ENCODE measurements at places on chromosomes 11 and 22.

- no peak for DNase-seq
Observed at GRCh38 chr11:88555018-88555828, 217.7 kb upstream of the CTSC start.

GRCh38 chr11:78786086-78786485 lies 211.4 kb upstream of the NARS2 start:
- DNase-seq: no peak

DNA sequence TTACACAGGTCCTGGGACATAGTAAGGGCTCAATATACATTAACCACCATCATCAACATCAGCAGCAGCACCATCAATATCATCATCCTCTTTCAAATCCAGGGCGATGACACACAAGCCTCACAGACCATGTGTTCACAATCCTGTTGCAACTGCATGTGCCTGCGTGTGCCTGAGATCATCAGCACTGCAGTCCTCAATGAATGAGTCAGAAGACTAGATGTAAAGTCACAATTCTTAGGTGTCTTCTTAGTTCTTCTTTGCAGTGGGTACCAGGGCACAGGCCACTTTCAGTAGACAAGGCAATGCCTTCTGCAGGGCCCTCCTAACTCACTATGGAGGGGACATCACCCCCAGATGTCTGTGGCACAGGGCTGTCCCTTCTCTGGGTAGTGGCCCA lies 111.1 kb downstream of the MYO18B start:
- no peak for DNase-seq

GRCh38 chr22:39839917-39840510 lies 53.5 kb downstream of the ENTHD1 start:
- DNase-seq: no peak

DNA sequence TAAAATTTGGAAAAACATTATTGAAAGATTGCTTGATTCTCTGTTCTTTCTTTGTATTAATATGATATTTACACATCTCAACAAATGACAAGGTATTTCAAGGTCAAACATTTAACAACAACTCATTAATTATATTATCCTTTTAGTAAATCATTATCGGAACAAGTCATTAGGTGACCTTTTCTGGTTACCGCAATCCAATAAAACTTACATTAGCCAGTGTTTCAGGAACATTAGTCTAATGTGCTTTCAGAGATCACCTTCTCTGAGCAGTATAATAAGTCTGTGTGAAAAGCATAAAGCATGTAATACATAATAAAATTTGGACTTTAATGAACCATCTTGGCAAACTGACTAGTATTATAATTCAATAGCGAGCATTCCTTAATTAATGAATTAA lies 1466.4 kb downstream of the FAM181B start:
- no peak for DNase-seq

DNA sequence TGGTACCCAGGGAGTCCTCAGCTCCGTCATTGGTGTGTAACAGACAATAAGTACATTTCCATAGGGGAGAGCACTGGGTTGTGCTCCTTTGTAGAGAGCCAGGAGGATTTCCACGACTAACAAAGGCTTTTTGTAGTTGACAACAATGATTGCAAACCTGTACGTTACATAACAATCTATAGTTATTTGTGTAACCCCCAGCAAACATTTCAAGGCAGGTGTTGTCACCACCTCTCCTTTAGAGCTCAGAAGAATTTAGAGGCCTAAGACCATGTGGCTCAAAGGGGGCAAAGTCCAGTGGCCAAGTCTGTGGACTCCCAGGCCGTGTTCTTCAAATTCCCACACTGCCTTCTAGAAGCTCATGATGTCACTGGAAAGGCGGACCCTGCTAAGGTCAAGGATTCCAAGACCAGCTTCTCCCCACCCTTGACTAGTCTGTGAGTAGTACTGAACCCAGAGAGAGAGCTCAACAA lies 15.8 kb downstream of the RPL27A start:
- no peak for DNase-seq

- DNase-seq: no peak
Observed at GRCh38 chr22:31754813-31755212, 994 bp downstream of the DEPDC5 start.

DNA sequence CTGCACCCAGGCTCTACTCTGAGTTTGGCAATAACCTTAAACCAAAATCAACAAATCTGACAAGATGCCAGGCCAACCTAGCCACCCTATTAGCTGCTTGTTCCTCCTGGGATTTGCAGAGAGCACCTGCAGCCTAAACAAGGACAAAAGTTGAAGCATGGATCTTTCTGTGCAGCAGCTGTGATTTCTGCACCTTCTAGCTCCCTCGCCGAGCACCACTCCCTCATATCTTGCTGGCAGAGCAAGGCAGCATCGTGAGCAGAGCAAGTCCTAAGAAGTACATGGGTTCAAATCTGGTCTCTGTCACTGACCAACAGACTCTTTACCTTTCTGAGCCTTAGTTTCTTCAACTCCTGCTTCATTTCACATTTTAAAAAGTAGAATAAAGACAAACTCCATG lies 38.3 kb downstream of the MORC2 start:
- no peak for DNase-seq

DNA sequence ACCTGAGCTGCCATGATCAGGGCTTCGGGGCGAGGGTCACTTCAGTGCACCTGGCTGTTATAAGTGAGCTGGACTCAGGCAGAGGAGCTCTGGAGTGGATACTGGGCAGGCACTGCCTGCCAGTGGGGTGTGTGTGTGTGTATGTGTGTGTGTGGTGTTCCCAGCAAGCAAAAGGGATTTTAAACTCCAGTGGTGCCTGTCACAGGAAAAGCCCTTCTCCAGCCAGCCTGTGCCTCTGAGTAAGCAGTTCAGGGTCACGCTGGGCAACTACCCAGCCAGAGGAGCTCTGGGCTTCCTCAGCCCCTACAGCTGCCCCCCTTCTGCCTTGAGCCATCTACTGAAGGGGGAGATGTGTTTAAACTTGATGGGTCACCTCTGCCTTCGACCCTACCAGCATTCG lies 109.0 kb downstream of the OSBP2 start:
- DNase-seq: no peak

DNA sequence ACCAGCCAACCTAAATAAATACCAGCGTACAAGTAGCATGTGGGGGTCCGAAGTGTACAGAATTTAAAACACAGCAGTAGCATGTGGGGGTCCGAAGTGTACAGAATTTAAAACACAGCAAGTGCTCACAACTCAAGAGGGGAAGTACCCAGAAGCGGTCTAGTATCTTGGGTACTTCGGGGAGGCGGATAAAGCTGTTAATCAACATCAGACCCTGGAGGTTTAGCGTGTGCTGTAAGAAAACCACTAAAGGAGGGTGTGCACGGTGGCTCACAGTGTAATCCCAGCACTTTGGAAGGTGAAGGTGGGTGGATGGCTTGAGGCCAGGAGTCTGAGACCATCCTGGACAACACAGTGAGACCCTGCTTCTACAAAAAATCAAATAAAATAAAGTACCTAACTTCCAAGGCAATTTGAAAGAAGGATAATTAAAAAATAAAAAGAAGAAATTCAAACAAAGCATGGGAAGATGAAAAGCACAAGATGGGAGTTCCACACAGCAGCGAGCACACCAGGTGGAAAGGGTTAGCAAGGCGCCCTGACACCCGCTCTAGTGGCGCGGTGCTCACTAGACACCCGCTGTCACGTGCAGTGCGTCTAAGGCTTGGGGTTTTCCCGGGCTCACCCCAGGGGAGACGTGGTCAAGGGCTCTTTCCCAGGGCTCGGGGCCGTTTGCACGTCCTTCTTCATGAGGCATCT lies 35.0 kb upstream of the MOB2 start:
- DNase-seq: no peak

GRCh38 chr11:11780858-11781257 lies 60.9 kb upstream of the USP47 start:
- no peak for DNase-seq

GRCh38 chr22:42910221-42910942 lies 53.3 kb upstream of the ARFGAP3 start:
- DNase-seq: no peak

- no peak for DNase-seq
Observed at GRCh38 chr11:120832481-120833238, 191.2 kb upstream of the TBCEL start.

DNA sequence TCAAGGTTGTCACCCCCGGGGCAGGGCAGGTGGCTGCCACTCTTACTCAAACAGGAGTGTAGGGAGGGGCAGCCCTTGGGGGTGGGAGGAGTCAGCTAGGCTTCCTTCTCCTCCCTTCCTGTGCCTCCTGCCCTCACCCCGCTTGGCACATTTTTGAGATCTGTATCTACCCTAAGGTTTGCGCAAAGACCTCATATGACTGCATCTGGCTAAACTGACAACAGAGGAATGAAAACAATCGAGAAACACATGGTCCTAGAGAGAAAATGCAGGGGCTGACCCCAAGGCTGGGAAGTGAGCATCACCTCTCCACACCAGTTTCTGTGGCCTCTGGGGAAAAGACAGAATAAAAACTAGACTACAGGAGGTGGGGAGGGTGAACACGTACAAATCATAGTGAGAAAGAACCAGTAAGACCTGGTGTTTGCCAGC lies 28.1 kb downstream of the IGSF9B start:
- DNase-seq: no peak
